ENCODE measurements at places on chromosomes 2 and 18.

GRCh38 chr2:8193146-8193545, 488.7 kb upstream of the ID2 start:
- DNase-seq = no peak

GRCh38 chr2:233350708-233351107, 3.6 kb upstream of the DGKD start:
- no peak for DNase-seq

DNA sequence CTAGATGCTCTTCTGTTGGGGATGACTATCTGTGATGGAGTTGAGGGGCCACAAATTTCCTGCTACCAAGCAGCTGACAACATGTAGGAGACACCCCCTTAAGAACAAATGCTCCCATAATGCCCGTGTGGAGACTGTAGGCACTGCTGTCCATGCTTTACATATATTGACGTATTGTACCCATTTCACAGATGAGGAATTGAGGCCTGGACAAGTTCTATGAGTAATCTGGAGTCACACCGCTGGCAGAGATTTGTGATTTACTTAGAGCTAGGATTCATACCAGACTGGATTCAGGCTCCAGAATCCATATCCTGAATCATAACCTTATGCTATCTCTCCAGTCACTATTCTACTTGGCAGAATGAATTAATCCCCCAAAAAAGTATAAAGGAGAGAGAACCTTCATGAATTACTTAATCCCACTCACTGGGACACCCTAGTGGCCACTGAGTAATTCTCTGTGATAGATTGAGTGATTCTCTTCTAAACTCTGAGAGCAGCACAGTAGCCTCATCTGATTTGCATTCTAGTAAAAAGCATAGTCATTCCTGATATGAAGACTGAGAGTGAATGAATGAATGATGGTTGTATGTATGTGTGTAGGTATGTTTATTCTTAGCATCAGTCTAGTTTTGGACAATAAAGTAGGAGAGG, 460.7 kb upstream of the MEIS1 start:
- DNase-seq = no peak

GRCh38 chr2:177471990-177472389, 79.4 kb downstream of the AGPS start:
- no peak for DNase-seq

DNA sequence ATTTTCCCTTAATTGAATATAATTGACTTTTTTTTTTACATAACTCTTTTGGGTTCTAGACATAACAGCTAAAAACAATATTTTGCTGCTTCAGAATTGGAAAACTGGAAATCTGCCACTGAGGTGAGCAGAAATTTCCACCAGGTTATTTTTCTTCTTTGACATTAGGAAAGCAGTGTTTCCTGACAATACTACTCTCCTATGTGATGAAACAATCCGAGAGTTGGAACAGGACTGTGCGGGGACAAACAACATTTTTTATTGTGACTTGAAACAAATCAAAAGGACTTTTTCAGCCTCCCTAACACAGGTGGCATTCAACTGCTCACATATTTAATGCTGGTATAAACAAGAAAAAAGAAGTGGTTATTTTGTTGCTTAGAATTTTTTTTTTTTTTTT, 237.2 kb downstream of the RNF152 start:
- no peak for DNase-seq

GRCh38 chr2:133865141-133865540, 296.9 kb upstream of the NCKAP5 start:
- DNase-seq = no peak

DNA sequence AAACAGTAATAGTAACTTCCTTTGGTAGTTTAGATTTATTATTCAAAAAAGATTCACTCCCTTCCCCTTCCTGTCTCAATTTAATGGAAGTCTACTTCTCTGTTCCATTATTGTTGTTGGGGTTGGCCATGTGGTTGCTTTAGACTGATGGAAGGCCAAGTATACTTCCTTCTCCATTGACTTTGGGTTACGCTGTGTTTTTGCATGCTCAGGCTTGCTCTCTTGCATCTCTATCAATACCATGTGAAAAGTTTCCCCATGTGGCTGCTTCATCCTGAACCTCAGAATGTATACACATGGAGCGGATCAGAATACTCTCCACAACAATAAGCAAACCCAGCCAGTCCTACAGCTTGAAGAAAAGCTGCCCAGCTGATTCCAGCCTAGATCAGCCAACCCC, 20.3 kb downstream of the CFAP210 start:
- no peak for DNase-seq

GRCh38 chr18:73679941-73680712, 467.5 kb downstream of the FBXO15 start:
- no peak for DNase-seq

DNA sequence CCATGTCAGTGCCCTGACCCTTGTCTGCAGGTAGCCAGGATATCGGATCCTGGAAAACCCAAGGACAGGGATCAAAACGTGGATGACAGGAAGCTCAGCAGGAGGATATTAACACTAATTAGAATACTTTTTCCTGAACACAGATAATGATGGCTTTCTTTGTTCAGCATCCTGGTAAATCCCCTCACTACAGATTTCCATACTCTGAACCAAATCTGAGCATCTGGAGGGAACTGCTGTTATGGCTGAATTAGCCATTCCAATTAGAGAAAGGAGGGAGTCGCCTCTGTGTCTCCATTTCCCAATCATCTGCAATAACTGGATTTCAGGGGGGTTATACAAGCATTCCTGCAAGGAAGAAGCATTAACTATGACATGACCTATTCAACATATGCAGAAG, 24.4 kb downstream of the CXCR4 start:
- no peak for DNase-seq

All from GM13976 (cell line).